ENCODE measurements at places on chromosomes 2 and 18.
A peak's percentile ranks its signal among the peaks of the same experiment; 100 is the strongest.

GRCh38 chr2:12251121-12251520 lies 465.6 kb upstream of the TRIB2 start:
- DNase-seq, result no peak

DNA sequence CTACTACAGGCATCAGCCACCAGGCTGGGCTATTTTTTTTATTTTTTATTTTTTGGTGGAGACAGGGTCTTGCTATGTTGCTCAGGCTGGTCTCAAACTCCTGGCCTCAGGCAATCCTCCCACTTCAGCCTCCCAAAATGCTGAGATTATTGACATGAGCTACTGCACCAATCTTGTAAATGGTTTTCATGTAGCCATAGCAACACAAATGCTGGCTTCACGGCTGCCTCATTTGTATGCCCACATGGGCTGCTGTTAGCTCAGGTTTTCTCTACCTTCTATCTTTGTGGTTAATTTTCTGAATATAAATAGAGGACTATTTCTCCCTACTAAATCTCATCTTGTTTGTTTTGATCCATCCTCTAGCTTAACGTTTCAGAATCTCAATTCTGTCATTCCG lies 58.2 kb downstream of the PLEKHM3 start:
- no peak for DNase-seq

DNA sequence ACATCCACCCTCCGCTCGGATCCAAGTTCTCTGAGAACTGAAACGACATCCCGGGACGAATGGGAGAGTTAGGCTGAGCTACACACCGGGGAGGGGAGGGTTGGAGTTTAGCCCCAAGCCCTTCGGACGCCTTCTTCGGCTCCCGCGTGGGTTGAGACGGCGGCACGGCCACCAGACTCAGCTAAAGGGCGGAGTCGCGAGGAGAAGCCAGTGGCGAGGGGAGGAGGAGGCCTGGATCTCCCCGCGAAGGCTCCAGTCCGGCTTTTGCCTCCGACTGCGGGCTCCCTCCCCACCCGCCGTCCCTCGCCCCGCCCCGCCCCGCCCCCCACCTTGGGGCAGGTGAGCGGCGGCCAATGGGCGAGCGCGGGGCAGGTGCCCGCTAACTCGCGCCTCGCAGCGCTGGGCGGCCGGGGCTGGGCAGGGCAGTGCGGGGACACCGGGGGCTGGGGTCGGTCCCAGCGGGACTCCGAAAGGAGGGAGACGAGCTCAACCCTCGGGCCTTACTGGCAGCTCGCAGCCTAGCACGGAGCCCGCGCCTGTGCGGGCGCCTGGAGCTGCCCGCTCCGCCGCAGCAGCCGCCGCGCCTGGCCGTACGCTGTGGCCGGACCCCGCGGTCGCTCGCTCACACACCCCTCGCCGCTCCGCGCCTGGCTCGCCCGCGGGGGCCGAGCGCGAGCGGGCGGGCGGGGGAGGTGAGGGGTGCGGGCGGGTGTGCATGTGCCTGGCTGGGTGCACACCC lies at the start of gene EMX1:
EMX1 (plus strand) TSS at position 382 of the 739 bp plus-strand sequence; CDS start at position 716, 334 bp downstream.
- peak; percentile 75 for DNase-seq

DNA sequence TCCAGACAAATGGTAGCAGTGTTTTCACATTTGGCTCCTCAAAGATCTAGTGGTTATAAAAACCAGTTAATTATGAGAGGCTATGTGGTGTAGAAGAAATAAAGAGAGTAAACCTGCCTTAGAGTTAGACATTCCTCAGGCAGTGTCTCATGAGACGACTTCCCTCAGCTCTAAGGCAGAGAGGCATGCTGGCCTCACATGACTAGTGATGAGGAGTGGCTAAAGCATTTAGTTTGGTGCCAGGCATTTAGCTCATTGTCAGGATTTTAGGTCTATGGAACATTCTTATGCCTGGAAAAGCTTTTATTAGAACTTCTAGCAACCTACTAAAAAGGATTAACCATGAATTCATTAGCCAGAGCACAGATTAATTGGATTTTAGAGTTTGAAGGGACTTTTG lies 90.3 kb downstream of the RPRM start:
- no peak for DNase-seq

DNA sequence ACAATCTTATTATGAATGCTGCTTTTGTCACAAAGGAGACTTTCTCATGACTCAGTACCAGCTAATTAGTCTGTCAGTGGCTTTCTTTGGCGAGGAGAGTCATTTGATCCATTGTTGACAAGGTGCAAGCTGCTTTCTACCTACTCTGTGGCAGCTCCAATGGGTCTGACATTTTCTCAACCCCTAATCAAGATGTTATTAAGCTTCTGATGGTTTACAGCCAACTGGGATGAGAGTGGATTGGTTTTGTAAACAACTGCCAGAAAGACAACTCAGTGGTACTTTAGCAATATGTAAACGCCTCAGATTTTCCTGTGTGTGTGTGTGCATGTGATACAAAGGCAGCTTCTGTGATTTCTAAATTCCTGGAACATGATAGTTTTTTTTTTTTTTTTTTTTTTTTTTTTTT lies 8.2 kb upstream of the CLIP4 start:
- no peak for DNase-seq

DNA sequence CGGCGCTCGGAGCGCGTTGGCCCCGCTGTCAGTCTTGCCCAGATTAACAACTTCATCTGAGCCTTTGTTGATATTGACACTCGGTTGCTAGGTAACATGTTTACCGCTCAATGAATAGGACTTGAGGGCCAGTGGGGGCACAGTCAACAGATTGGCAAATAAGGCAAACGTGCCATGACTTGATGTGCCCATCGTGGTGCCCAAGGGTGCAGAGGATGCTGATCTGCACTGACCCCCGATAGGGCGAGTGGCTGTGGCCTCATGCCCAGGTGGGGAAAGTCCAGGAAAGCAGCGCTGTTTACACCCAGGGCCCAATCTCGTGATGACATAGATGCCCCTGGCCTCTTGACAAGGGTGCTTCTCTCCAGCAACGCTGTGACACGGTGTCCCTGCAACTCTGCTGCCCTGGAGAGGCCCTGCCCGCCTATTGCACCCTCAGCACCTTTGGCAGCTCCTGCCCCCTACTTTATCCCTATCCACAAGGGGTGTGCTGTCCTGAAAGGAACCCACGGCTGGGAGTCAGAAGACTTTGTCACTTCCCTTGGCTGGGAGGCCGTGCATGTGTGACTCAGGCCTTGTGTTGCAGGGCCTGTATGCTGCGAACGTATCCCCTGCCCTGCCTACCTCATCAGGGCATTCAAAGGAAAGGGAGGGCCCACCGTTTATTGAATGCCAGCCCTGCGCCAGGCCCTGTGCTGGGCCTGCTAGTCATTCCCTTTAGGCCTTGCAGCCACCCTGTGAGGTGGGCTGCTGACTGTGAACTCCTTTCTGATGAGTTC lies 158.0 kb downstream of the INHBB start:
- no peak for DNase-seq

Measured in GM12892 (cell line).